HT1080 (cell line): ENCODE measurements at places on chromosomes 2 and 18. TPM values are rescaled to one million over a fixed set of nuclear protein-coding genes. Genes with fewer than 3 reads are reported as not detected.

DNA sequence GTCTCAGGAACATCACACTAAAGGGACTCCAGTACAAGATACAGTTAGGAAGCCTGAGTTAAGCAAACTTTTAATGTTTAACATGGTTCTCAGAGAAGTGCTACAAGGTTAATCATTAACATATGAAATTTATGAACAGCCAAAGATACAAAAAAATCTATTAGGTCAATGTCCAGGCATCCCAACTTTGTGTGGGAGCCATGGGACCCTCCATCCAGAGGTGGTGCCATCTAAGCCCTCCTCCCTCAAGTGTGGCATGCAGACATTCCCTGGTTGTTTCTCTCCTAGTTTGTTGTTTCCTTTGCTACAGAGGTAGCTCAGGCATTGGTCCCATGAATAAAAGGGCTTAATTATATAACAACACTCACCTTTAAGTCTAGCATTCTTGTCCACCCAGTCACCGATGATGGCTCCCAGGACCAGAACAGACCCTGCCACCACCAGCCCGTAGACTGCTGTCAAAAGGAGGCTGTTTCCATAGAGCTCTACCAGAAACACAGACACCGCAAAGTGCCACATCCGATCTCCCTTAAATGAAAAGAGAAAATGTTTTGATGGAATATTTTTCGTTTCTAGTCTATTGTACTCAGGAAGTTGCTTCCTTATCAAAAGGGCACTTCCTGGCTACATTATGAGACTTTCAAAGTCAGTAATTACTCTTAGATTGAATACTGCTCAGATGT is 5.7 kb downstream of the SLC40A1 start:
- DNase-seq, result no peak

DNA sequence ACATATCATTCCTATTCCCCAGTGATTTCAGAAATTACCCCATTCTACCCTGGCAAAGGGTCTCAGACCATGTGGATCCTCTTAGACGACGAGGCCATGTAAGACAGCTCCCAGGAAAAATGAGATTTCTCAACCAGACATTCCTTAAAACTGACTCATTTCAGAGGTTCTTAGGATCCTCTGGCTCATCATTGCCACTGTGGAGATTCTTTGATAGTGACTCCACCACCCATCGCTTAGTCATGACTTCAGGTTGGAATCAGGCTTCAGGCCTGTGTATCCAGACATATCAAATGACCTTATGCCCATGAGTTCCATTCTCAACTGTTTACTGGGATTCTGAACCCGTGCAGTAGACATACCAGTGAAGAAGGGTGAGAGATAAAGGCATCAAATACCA is 245.6 kb upstream of the TCF4 start:
- peak; percentile 99 for DNase-seq

DNA sequence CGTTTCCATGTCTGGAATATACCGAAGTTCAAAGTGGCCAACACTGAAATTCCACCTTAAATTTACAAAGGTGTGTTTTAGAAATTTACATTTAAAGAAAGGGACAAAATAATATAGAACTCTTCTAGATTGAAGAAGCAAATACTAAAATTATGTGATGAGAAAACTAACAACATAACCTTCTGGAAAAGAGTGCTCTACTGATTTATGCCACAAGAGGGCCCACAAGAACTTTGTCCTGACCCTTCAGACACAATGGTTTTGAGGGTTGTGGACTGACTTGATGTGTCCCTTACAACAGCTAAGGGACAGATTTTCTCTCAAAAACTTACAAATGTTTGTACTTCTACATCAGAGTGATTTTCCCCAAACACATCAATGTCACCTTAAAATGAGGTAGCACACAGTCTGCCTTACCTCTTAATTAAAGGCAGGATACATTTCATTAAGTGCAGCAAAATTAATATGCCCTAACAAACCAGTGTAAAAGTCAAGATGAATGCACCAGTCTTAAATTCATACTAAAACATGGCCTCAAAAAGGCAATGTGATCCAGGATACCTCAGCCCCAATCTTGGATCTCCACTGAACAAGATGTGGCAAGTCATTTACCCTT is 36.2 kb downstream of the EIF2AK3 start:
- DNase-seq, result peak; percentile 19

DNA sequence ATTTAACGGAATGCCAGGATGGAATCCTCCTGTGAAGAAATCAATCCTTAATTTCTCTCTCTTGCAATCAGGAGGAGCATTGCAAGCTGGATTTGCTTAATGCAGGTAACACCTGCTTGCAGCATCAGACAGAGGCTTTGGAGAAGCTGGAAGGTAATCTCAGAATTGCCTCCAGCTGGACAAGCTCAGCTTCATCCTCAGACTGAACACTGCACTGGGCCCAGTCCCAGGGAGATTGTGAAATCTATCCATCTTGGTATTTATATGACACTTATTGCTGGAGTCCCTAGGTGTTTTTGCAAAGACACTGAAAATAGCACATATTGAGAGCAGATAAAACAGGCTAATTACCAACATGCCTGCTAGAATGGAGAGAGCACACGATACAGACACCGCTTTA is 179.4 kb upstream of the SESTD1 start:
- DNase-seq, result no peak

- no peak for DNase-seq
These were observed 173.4 kb upstream of the SATB2 start for GRCh38 chr2:199631129-199631528.

- DNase-seq, result no peak
These were observed 254.8 kb downstream of the GLI2 start for GRCh38 chr2:120990451-120990871.

GRCh38 chr2:223501641-223502040 is 100.5 kb downstream of the SCG2 start:
- DNase-seq, result no peak

DNA sequence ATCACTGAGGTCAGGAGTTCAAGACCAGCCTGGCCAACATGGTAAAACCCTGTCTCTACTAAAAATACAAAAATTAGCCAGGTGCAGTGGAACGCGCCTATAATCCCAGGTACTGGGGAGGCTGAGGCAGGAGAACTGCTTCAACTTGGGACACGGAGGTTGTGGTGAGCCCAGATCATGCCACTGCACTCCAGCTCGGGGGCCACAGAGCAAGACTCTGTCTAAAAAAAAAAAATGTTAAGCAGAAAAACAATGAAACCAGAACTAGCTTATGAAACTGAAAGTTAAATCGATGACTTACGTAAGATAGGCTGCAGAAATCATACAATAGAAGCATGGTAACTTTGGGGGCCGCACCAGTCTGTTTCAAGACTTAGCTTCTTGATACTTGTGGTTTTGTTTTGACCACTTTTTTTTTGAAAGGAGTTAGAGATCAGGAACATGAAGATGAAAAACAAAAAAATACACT is 6.2 kb upstream of the GPR155 start:
- no peak for DNase-seq

- DNase-seq, result no peak
These were observed 102.7 kb upstream of the PTPRM start for GRCh38 chr18:7464245-7464966.

Gene LRP2
- 0.10 TPM in 1 of 2 replicates, not detected in the other for total RNA-seq

- no peak for DNase-seq
These were observed 574.8 kb downstream of the KCNJ3 start for GRCh38 chr2:155273323-155273722.

Gene DIPK1C
- total RNA-seq, result not detected in 2 replicates

Gene NCOA1
- 7.5 and 10.4 TPM in 2 replicates for total RNA-seq

DNA sequence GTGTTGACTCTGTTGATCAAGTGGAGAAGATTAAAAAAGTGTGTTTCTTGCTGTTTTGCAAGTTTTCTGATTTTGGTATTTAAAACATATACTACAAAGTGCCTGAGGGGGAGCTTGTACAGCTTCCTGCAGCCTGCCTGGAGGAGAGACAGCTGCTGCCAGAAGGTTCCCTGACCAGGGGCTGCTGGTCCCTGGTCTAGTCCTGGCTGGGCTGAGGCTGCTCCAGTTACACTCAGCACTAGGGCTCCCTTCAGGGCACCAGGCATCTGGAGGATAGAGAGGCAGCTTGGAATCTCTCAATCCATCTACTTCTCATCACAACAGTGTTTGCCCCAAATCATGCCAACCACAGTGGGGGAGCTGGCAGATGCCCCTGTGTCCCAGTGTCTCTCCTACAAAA is 4.8 kb downstream of the MC2R start:
- no peak for DNase-seq

Gene ZNF521
- 17.5 and 19.9 TPM in 2 replicates for total RNA-seq

Gene NEU4
- total RNA-seq, result 1.4 TPM in 1 of 2 replicates, not detected in the other

Gene ZNF385B
- total RNA-seq, result 1.4 and 3.2 TPM in 2 replicates

DNA sequence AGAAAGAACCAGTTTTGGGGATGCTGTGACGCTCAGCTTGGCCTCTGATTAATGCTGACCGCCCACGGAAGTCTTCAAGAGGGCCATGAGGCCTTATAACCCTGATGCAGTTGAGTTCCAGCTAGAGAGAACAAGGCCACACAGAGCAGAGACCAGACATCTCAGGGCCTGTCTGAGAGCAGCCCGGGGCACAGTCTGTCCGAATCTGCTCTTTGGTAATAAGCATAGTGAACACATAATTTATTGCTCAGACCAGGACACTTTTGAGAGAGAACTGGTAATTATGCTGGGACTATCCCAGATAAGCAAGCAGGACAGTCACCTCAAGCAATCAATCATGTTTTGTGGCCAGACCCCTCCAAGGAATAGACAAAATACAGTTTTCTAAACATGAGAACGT is 68.5 kb downstream of the STPG4 start:
- no peak for DNase-seq

DNA sequence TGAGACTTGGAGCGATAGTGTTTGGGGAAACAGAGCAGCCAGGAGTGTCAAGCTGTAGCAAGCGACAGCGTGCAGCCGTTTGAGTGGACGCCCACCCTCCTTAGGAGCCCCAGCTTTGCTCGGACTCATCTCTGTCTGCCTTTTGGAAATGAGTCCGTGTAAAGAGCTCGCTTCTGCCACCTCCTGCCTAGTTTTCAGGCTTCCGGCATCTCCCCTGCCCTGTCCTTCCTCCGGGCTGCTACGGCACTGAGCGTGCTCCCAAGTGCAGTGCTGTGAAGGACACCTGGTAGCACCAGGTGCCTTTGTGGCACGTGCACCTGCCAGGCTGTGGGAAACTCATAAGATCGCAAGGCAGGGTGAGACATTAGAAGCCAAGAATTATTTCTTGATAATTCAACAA is 117.1 kb downstream of the RNF144A start:
- DNase-seq, result no peak

- peak; percentile 88 for DNase-seq
These were observed 320.8 kb downstream of the AFF3 start for GRCh38 chr2:99821572-99821971.

DNA sequence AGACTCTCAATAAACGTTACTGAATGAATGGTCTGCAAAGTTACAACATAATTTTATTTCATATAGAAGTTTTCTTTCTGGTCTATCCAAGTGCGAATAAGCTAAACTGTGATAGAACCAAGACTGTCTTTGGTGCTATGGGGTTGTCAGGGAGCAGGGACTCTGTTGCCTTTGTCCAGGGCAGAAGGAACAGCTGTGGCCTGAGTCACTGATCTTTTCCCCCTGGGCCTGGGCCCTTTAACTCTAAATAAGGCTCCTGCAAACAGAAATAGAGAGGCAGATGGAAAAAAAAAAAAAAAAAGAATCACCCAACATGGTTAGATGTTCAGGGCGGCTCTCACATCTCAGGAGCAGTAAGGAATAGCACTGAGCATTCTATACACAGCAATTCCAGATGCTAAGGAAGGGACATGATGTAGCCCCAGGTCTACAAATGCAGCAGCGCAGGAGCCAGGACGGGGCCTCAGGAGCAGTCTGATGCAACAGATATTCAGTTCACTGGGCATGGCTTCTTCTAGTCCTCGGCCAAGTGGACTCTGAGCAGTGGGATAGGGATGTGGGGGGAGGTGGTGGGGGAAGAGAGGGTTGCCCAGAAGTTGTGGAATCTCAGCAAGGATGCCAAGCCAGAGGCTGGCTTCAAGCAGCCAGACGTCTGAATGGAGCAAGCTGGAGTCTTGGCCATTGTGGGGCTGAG is 247.1 kb upstream of the SIX2 start:
- DNase-seq, result no peak

DNA sequence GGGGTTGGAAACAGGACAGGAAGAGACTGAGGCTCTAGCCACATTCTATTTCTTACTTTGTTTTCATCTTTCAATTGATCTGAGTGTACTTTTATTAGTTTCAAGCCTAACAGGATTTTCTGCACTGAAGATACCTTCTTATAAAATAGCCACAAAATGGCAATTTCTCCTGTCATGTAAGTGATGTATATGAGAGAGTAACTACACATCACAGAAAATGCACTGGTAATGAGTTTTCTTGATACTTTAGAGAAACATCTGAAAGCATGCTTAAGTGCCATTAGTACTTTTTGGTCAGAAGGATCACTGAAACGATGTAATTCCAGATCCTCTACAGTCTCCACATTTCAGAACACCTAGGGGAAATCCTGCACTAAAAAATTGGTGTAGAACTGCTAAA is 104.8 kb downstream of the CABYR start:
- DNase-seq, result no peak

- no peak for DNase-seq
These were observed 141.6 kb downstream of the SRBD1 start for GRCh38 chr2:45469314-45470099.

Gene TTR
- not detected in 2 replicates for total RNA-seq

- DNase-seq, result peak; percentile 13
These were observed 301.4 kb downstream of the NR4A2 start for GRCh38 chr2:156031121-156031520.

DNA sequence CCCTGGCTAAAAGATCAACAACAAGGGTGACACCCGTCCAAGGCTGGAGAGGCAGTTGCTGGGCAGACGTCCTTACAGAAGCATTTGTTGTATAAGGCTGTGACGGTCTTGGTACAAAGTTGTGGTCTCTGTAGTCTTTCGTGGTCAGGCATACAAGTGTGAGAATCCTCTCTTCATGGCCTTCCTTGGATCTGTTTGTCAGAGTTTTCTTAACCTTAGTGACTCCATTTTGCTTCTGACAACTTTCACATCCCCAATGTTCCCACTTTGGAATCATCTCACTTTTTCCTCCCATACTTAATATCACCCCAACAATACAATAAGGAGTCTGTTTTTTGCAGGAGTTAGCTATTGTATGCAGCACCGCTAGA is 72.7 kb upstream of the ZCCHC2 start:
- DNase-seq, result no peak

GRCh38 chr2:181675254-181675653 is 5.1 kb downstream of the NEUROD1 start:
- no peak for DNase-seq

DNA sequence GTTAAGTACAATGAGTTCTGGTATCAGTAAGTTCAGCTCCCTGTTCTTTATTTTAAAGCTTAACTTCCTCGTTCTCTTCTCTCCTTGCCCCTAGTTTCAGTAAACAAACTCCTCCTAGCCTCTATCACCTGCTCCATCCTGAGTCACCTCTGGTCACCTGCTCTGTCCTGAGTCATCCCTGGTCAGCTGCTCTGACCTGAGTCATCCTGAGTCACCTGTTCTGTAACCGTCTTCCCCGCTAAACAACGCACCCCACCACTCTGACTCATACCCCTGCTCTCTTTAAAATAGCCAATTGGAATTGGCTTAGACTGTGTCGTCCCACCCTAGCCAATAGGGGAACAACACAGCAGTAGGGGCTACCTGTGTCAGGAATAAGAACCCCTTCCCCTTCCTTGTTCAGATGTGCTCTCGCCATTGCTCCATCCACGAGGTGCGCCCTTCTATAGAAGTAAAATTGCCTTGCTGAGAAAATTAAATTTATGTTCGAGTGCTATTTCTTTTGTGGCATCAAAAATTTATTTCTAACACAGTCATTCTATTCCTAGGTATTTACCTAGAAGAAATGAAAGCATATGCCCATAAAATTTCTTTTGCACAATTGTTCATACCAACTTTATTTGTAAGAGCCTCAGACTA is 24.9 kb upstream of the RMND5A start:
- peak; percentile 97 for DNase-seq
